ENCODE measurements at places on chromosomes 2 and 18.
A peak's percentile ranks its signal among the peaks of the same experiment; 100 is the strongest.

DNA sequence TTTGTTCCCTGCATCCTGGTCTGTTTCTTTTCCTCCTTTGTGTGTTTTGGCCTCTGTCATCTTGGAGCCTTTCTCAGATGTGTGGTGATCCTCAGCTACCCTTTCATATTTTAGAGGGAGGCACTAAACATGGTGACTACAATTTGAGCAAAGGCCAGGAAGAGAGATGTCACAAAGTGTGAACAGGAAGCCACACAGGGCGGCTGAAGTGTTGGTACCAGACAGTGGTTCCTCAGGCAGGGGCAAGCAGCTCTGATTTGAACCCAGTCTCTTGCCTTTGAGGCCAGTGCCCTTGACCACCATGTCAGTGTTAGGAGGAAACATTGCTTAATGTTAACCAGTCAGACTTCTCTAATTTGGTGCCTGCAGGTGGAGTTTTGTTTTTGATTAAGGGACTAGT is 9.2 kb downstream of the LRRFIP1 start:
- no peak for DNase-seq

DNA sequence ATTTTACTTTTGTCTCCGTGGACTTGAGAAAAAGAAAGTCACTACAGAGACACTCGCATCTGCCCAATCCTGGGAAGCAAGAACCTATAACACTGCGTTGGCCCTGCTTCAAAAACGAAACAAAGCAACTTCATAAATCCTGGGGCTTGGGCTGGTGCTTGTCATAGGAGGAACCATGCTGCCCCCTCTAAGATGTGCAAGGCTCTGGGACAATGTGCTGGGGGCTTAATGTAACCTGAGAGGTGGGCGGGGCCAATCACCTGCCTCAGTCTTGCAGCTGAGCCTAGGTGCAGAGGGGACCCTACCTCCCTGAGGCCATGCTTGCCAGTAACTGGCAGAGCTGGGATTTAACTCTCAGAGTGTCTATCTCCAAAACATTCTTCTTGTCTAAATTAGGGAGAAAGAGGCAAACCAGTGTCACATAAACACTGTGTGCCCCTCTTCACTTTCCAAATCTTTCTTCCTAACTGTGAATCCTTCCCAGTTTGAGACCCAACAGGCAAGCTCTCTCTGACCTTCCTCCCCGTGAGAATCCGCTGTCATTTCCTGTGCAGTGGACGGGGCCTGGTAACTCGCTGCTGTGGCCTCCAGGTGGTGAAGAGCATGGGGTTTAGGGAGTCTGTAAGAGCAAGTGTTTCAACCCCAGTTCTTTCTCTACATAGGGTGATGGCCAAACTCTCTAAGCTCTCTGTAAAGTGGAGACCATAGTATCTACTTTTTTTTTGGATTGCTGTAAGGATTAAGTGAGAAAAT is 115.1 kb downstream of the ACKR3 start:
- DNase-seq = no peak

DNA sequence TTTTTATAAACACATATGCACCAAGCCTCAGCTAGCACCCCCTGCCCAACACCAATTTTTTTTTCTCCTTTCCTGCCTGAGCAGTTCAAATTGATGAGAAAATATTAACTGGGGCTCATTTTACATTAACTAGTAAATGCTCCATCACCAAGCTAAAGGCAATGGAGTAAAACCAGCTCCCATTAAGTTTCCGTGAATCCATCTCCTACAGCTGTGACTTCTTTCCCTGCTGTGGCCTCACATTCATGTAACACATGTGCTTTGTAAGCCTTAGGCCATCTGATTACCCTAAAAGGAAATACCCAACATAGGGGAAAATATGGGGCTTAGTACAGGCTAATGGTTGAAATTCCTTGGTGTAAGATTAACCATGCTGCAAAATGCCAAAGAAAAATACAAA is 60.8 kb downstream of the DNER start:
- DNase-seq = no peak

- DNase-seq = no peak
Observed at GRCh38 chr18:22136395-22136794, 33.0 kb upstream of the GATA6 start.

GRCh38 chr2:48328942-48329723 is 200.8 kb upstream of the STON1 start:
- no peak for DNase-seq

DNA sequence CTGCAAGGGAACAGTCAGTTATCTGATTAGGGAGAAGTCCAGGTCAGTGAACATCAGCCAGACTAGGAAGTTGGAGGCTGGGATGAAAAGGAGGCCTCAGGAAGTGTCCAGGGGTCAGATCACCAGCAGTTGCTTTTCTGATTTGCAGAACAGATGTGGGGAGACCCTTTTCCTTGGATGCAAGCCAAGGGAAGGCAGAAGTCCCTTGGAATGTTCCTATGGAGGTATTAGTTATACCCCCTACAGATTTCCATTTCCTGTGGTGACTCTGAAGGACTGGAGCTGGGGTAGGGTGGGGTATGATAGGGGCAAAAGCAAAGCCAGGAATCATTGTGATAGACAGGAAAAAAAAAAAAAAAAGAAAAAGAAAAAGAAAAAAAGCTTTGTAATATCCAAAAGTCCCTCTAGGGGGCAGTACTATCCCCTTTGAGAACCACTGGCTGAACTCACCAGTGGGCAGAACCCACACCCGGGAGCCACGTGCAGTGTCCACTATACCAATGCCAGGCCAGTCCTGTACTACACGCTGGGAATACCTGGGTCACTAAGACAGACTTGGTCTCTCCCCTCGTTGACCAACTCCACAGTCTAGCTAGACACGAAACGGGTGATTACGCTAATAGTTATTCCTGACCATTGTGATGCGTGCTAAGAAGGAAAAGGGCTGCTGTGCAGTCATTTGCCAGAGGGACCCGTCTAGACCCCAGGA is 7.4 kb downstream of the DYSF start:
- no peak for DNase-seq

DNA sequence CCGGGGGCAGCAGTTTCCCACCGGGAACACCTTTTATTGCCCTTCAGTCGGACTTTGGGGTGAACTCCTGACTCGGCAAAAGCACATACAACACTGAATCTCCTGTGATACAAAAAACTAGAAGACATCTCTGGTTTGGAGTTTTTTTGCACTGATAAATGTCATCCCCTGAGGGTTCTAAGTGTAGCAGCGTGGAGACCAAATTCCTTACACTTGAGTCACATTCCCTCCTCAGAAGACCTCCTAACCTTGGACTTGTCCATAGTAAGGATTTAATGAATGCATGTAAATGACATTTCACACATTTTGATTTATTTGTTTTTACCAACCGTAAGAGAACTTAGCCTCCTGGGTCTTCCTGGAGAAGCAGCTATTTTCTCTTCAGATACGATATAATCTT is 54.0 kb upstream of the GPR45 start:
- no peak for DNase-seq

DNA sequence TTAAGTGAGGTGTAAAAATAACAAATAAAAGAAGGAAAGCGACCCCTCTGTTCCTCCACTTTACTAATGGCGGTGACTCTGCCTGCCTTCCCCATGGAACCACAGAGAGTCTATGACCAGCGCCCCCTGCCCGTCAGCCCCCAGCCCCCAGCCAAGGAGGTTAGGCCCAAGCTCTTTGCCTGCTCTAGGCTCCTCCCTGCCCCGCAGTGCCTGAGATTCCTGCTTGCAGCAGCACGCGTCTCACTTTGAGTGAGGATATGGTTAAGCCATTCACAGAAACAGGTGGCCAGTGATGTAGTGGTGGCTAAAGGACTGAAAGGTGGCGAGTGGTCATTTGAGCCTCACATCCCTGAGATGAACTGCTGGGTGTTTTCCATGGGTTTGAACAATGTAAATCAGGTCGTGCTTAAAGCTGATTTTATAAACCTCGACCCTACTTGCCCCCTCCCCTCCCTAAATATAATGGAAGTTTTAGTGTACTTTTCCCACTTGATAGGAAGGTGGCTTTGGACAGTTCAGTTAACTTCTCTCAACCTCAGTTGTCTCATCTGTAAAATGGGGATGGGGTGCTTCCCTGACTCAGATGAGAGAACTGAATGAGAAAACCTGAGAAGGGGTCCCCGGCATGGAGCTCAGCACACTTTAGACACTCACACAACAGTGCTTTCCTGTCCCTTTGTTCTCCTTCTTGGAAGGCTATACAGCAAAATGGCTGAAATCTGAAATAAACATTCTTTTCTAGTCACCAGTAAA is 46.5 kb downstream of the IL1RL2 start:
- no peak for DNase-seq

- DNase-seq = no peak
Observed at GRCh38 chr2:42964439-42965083, 172.2 kb upstream of the HAAO start.

GRCh38 chr18:48412339-48412929 is 3.3 kb upstream of the ZBTB7C start:
- DNase-seq = peak; percentile 75

DNA sequence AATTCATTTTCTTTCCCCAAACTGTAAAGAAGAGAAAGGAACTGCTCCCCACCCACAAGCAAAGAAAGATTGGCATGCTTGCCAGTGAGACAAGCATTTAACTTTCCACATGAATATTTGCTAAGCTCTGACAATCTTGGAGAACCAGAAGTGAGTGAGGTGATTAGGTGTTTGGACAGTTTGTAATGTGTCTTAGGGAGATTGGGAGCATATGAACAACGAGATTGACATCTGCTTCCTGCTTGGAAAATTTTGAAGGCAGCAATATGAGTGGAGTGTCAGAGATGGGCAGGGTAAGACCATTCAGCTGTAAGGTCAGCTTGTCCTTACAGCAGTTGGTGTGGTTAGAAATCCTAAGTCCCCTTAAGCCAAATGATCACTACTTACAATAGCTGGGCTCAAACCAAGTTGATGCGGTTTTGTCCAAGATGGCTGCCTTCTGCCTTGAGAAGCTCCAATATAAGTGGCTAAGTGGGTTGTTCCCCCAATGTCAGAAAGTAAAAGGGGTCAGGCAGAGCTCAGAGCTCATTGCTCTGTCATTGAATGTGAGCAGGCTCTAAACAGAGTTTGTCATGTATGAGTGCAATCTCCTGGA is 36.0 kb upstream of the GALNT5 start:
- no peak for DNase-seq

- no peak for DNase-seq
Observed at GRCh38 chr2:42957109-42957860, 164.9 kb upstream of the HAAO start.

DNA sequence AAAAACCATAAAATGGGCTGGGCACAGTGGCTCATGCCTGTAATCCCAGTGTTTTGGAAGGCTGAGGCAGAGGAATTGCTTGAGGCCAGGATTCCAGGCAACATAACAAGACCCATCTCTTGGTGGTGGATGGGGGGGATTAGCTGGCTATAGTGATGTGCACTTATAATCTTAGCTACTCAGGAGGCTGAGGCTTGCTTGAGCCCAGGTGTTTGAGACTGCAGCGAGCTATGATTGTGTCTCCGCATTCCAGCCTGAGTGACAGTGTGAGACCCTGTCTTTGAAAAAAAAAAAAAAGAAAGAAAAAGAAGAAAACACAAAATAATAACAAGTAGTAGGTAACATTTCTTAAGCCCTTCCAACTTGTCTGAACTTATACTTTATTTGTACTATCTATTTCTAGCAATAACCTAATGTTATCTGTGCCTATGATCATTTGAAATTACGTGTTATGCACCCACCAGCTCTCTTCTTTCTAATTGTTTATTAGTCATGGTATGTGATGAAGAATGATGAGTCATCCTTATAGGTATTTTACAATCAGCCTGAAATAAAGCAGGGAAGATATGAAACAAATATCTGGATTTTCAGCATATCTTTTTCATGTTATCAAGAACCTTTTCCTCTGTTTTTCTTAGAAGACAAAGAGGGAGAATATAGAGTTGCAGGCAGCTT is 129.3 kb upstream of the UNC80 start:
- no peak for DNase-seq

- DNase-seq = no peak
Observed at GRCh38 chr2:226426292-226426736, 373.3 kb downstream of the IRS1 start.

DNA sequence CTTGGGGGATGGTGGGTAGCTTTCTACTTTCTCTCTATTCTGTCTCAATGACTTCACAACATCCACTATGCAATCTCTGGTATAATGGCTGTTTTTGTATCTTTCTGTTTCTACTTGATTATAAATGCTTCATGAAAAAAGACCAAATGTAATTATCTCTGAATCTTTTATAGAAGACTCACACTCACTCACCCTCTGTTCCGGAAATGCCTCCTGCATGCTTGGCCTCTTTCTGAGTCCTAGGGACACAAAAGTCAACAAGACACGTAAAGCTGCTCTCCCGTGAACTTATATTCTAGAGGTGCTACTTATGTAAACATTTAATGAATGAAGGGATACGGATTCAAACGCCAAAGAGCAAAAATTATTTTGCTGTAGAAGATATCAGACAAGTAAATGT is 502.2 kb upstream of the SOX11 start:
- DNase-seq = no peak

DNA sequence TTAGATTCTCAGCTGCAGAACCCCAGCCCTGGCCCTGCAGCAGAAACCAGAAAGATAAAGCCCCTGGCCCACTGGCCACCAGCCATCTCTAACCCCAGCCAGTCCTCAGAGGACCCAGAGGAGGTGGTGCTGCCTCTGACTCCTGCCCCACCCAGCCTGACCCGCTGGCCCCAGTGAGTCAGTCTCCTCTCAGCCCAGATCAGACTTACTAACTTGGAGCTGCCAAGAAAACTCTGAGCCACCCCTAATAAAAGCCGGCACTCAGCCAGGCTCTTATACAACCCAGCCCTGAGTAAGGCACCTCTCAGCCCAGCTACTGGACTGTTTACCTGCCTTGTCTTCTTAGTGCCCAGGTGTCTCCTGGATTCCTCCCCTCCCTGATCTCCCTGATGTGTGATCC is 2.0 kb downstream of the SLC14A2 start:
- DNase-seq = no peak

DNA sequence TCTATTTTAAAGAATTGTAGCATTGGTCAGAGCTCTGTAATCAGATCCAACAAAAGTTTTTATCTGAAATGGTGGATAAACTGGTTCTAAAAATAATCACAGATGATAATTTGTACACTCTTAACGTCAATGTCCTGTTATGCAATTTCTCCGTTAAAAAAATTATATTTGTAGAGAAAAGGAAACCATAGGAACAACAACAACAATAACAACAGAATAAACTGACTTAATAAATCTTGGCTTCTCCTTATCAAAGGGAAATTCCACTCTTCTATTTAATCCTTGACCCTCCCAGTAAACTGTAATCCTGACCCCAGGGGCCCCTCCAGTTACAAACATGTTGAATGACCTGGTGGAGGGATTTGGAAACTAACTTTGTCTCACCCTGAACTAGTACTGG is 78.6 kb upstream of the ZFP36L2 start:
- no peak for DNase-seq

GRCh38 chr2:146652311-146652710 is 1192.5 kb upstream of the ACVR2A start:
- no peak for DNase-seq

DNA sequence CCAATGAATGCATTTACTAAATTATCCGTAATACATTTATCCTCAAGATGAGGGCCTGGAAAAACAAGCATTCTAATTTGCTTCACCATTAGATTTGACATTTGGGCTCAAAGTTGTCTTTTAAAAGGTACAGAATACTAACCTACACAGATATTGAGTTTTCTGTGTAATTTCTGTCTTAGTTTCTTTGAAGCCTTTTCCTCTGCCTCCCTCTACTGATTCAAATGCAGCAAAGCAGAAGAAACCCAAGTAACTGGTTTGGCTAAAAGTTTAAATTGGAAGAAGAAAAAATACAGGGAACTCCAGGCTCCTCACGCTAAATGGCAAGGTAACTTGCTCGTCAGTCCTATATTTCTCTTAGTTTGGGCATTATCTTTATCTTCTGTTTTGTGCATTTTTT is 53.3 kb upstream of the SLC5A7 start:
- DNase-seq = no peak

- DNase-seq = no peak
Observed at GRCh38 chr18:666177-666576, 8.7 kb downstream of the TYMS start.
